Right renal cortex interstitium (tissue), 3 donors: ENCODE measurements at places on chromosomes 7 and 10. TPM values are rescaled to one million over a fixed set of nuclear protein-coding genes. Genes with fewer than 3 reads are reported as not detected.

DNA sequence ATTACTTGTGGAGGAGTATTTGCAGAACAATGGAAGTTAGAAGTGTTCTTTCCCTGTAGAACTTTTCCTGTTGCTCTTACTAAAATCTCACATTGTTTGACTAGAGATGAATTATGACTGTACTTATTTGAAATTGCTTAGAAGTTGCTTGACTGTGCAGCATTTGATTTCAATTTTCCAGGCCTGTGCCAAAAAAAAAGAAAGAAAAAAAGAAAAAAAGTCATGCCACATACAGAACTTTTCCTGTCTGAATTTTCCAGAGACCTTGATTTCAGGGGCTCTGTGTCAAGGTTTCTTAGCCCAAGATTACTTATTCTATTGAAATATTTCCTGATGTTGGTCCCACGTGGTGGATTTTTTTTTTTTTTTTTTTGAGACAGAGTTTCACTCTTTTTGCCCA, 3.5 kb upstream of the FAM171A1 start:
- DNase-seq = no peak

- no peak for DNase-seq
Measured at GRCh38 chr7:37249240-37249639, 199.4 kb downstream of the ELMO1 start.

Gene KCNIP2
- polyA plus RNA-seq = 2.4 TPM

- DNase-seq = no peak
Measured at GRCh38 chr7:115086146-115086841, 164.4 kb downstream of the MDFIC start.

DNA sequence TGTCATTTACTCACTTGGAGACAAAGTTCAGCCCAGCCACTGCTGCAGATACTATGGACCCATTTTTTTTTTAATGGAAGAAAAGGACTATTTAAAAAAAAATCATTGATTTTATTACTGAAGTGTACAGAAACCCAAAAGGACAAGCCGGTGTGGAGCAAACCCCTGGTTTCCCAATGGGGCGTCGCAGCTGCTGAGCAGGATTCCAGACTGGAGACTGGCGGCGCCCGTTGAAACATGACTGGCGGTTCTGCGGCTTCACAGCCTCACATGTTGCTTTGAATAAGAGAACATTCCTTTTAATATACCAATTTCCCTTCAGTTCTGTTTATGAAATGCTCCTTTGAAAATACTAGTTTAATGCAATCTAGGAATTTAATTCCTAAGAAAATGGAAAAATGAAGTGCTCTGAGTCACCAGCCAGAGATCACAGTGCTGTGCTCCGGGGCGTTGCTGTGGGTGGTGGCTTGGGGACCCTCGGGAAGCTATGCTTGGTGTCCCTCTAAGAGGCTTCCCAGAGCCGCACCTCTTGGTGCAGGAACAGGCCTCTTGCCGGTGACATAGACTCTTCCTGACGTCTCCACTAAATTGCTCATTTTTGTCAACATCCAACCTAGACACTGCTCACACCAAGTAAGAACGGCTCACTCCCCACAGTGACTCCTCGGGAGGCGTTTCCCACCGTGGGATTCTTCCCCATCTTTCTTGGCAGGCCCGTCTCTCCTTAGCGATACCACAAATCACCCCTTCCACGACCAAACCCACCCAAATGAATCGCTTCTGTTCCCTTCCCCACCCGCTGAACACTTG, 12.0 kb upstream of the VIPR2 start:
- DNase-seq = no peak

DNA sequence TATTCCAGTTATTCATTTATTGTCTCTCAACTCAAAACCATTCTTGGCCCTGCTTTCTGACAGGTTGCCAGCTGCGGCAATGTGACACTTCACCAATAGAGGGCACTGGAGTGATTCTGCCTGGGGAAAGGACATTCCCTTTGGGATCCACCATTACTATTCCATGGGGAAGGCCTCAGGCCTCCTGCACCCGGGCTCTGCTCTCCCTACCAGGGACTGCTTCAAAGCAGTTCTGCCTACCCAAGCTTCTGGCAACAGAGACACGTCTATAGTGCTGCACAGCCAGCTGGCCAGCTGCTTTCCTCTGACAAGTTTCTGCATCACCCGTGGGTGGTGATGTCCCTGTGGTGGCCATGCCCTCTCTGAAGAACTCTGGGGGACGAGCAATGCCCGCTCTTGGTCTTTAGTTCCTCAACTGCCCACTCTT, 163.8 kb downstream of the ELMO1 start:
- no peak for DNase-seq

- no peak for DNase-seq
Measured at GRCh38 chr7:149171892-149172533, 23.3 kb upstream of the ZNF282 start.

- DNase-seq = peak; percentile 26
Measured at GRCh38 chr7:115910541-115911164, 119.9 kb downstream of the TFEC start.

DNA sequence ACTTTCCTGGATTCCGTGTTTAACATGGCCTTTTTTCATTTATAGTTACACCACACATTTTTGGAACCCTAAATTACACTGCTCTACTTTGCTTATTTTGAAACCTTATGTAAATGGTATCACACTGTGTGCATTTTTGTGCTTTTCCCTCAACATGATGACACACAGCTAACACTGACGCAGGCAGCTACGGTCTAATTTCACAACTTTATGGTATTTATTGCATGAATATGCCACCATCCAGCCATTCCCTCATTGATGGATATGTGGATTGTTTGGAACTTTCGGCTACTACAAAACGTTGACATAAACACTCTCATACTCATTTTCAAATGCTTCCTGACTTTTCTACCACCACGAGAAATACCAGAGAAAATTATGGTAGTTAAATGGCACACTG, 6.9 kb downstream of the PAPOLB start:
- no peak for DNase-seq

Gene FRMPD2
- 0.55 TPM for polyA plus RNA-seq

Gene LEP
- polyA plus RNA-seq = 0.34 TPM

Gene SPDYE2
- 0.58 TPM for polyA plus RNA-seq

GRCh38 chr7:148540041-148540738, 50.4 kb upstream of the C7orf33 start:
- DNase-seq = no peak
